ENCODE measurements at places on chromosomes 5 and 9.

DNA sequence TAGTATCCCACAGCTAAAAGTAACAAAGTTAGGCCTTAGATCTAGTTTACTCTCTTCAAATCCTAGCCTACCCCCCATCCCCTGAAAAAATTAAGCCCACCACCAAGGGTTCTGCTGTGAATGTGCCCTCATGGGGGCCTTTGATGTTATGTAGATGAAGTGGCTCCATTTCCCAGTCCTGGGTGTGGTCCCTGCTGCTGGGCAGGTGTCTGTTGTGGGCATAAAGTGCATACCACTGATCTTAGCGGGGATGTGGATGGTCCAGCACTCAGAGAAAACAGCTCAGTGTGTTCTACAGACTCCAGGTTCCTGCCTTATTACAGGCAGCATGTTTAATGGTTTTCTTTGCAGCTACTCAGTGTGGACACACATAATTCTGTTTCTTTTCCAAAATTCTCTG is 1.9 kb downstream of the PCBD2 start:
- DNase-seq = no peak

DNA sequence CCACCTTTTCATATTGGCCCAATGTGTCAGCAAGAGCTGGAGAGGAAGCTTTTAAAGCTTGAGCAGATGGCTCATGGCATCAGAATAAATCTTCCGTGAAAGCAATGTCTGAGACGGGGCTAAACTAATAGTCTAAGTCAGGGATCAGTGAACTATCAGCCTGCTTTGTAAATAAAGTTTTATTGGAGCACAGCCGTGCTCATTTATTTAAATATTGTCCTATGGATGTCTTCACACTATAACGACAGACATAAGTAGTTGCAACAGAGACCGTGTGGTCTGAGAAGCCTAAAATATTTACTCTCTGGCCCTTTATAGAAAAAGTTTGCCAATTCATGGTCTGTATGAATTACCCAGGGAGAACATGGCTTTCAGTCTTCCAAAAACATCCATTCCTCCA is 85.6 kb upstream of the SLC44A1 start:
- no peak for DNase-seq

- DNase-seq = no peak
Measured at GRCh38 chr9:15578714-15579113, 25.9 kb downstream of the CCDC171 start.

GRCh38 chr9:84781931-84782866 is 112.7 kb downstream of the NTRK2 start:
- DNase-seq = no peak

DNA sequence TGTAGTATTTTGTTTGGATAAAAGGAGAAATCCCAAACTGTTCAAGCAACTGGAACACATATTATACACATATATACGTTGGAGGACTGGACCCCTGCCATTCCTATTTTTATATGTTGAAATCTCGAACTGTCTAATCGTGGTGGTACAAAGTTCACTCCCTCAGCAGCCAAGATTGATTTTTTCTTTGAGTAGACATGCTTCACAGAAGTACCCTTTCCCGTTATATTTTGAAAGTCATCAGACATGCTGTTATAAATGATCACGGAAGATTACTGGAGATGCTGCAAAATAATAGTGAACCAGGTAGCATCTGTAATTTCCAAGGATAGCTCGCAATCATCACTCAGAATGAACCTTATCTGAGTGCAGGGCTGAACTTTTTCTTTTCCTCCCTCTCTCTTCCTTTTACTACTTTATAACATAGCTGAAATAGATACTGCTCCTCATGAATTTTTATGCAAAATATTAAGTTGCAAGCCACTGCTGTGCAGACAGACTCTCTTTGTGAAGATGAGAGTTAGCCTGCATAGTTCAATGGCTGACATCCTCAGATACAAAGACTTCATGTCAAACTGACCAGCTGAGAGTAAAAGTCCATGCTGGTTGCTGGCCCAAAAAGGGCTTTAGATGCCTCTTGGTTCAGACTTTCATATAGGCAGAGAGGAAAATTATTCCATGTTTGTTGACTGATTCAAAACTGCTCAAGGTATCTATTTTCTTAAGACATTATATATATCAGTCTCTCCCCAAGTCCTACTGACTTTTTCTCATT is 451.9 kb downstream of the TMEM38B start:
- DNase-seq = no peak

DNA sequence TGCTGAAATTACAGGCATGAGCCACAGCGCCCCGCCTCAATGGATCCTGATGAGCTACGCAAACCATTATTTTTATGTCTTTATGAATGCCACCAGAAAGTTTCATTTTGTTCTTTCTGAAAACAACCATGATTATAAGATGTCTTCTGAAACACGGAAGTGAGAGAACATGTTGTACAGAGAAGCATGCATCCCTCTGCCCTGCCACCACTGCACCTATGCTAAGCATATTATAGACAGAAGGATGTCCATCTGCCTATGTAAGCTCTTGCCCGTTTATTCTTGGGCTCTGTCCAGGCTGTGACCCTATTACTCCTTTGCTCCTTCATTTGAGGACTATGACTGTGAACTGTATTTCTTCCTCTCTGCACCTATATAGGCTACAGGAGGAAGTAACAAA is 74.3 kb downstream of the GRAMD2B start:
- no peak for DNase-seq

DNA sequence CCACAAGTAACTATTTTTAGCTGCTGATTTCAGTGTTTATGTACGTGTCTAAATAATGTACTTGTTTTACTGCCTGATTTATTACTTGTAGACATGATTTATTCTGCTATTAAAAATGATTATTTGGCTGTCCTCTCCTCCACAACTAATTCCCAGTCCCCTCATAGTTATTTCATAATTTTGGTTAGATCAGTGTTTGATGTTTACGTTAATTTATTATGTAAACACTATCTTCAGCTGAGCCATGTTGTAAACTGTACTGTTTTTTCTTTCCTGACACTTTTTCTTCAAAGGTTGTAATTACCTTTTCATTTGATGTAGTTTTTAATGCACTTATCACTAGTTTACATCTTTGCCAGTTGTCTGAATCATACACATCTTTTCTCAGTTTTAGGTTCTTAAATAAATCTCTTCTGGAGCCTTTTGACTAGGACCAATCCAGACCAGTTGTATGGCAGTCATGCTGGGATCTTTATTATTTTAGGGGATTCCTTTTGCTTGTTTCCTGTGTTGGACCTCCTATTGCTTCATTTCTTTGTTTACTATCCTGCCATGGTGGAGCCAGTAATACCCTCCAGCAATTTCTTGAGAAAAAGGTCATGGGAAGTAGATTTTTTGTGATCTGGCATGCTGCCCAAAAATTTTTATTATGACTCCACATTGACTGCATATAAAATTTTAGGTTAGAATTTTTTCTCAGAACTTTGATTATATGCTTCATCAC is 16.1 kb downstream of the AP3S1 start:
- no peak for DNase-seq

- no peak for DNase-seq
Measured at GRCh38 chr9:96242811-96243210, 59.2 kb downstream of the HSD17B3 start.

GRCh38 chr9:16515879-16516301 is 354.6 kb downstream of the BNC2 start:
- DNase-seq = no peak

DNA sequence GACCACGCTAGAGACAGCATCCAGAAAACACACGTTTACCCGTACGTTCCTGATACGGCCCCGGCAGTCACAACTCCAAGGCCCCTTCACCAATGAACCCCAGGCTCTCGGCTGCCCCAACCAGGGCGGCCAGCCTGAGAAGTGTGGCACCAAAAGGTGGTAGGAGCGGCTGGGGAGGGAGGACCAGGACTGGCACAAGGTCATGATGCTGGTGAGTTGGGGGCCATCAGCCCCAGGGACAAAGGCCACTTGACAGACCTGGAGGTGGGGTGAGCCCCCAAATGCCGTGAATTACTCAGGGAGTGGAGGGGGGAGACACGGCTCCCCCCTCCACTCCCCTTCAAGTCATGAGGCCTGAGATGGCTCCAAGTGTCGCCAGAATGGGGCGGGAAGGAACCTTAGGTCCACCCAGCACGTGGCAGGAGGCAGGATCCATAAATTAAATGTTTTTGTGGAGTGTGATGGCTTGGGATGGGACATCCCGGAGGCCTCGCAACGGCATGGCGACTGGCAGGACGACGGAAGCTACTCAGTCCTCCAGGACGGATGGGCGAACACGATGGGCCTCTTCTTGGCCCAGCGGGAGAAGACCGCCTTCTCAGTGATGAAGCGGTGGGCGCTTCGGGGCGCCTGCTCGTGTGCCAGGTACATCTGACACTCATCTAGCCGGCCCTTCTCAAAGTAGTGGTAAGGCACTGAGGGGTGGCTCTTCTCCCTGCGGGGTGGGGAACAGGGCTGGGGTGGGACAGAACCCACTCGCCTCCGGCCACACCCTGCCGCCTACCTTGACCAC is 8.7 kb upstream of the ST6GALNAC6 start:
- no peak for DNase-seq

DNA sequence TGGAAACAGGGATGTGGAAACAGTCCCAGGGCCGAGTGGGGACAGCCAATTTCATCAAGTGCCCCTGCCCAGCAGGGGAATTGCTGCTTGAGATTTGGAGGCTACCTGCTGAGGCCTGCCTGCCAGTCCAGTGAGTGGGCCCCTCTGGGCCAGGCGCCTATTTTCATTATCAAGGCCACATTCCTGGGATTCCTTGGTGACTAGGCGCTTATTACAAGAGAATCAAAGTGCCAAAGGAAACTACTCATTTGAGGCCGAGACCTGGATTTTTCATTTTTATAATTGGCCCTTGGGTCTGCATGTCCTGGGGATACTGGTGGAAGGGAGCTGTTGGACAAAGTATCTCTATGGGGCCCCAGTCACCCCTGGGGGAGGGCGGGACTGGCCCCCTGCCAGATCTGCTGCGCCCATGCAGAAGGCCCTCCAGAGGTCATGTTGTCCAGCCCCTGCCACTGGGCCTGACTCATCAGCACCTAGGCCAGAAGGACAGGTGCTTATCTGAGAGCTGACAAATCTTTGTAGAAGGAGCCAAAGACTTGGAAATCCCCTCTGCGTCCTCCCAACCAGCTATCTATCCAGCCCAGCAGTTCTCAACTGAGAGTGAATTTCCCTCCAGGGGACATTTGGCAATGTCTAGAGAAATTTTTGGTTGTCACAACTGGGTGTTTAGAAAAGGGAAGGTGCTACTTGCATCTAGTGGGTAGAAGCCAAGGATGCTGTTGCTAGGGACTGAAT is 45.6 kb downstream of the FOXI1 start:
- peak; percentile 91 for DNase-seq

DNA sequence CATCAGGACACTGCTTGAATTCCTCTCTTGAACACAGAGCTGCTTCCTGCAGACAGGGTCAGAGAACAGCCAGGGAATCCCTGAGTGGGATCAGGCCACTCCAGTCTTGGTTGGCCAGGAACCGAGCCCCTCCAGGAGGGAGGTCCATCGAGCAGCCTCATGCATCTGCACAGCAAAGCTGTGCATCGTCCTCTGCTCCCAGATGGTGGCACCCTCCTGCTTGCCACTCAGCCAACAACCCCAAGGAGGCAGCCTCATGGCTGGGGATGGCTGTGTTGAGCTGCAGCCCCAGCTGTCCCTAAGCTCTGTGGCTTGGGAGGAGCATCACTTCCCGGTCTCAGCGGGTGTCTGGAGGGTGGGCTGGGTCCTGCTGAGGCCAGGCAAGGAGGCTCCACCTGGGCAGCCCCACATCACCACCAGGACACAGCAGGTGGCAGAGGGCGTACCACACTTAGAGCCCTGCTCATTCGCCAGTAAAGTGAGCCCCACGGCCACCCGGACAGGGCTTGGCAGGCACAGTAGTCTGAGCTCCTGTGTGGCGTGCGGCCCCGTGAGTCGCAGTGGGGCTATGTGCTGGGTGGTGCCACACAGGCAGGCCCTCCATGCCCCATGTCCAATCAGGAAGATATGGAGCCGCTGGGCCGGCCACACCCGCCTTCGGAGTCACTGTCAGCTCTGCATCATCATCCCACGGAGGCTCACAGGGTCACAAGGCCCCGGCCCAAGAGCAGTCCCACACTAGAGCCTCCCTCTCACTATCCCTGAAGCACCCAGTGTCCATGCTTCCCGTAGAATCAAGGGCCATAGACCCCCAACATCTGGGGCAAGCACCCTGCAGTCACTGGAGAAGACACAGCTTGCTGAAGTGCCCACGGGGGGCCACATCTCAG is 11.9 kb downstream of the LPCAT1 start:
- no peak for DNase-seq

DNA sequence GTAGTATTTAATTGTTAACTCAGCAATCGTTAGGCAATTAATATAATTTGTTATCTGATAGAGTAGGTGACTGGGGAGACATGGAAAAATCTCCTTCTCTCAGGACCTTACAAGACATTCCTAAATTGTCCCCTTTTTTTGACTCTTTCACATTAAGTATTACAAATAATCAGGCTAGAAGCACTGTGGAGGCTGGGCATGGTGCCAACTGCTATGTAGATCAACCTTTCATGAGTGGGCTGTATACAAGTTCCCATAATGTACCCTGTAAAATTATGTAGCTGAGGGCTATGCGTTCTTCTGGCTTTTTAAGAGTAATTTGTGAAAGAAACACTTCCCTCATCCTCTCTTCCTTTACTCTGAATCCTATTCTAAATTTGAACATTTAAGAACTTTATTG is 140.2 kb downstream of the NFIB start:
- no peak for DNase-seq

DNA sequence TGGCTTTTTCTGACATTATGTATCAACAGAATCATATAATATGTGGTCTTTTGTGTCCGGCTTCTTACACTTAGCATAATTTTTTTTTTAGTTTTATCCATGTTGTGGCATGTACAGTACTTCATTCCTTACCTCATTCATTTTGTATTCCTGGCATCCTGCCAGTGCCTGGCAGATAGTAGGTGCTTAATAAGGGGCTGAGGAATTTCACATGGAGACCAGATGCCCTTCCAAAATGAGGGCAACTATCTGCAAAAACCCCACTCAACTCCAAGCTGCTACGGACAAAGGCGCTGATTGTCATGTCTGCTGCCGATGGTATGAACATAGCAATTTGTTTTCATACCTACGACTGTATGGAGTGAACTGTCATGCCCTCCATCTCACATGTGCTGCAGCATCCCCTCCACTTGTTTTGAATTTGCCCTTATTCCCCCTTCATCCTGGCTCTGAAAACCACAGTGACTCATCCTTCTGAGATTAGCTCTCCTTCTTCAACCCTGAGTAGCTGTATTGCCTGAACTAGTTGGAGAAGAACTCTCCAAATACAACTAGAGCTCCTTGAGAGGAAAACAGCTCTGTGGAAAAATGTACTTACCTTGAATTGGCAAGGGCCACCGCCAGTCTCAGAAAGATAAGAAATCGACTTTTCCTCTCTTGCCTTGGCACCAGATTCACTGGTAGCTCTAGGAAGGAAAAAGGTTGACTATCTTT is 41.3 kb upstream of the FOXE1 start:
- DNase-seq = no peak

Measured in trophoblast cell (in vitro differentiated cells and primary cell).